Jurkat, Clone E6-1 (cell line): ENCODE measurements at places on chromosomes 1 and 21.

DNA sequence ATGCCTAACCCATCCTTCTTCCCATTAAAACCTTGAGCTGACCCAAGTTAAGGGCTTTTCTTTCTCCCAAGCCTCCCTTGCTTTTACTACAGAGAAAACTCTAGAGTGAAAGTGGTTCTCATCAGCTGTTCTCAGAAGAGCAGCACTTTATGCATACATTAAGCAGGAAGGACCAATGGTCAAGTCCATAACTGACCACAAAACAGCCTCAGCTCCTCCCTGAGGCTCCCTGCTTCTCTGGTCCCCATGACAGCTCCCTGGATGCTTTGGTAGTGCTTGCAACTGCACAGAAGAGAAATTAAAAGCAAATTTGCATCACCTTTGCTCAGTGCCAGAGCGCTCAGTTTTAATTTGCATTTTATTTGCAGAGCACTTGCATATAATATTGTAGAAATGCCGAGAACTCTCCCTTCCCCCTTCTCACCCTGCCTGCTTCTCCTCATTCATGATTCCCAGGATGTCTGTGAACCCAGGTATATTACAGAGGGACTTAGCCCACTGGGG, 56.1 kb downstream of the LMX1A start:
- no peak for DNase-seq

- DNase-seq: no peak
Observed at GRCh38 chr1:145846201-145846612, 777 bp downstream of the NUDT17 start.

DNA sequence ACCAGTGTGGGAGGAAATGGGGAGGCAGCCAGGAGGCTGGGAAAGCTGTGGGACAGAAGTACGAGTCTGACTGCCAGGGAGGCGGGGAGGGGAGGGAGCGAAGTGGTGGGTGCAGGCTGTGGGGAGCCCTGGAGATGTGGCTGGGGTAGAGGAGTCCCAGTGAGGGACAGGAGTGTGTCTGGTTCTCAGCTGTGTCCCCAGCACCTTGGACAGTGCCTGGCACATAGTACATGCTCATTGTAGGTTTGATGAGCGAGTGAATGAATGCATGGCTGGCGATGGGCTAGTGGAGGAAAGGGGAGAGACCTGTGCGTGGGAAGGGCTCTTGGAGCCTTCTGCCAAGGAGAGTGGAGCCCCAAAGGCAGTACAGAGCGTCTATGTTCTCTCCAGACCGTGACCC, 104.1 kb downstream of the SIK1 start:
- no peak for DNase-seq

DNA sequence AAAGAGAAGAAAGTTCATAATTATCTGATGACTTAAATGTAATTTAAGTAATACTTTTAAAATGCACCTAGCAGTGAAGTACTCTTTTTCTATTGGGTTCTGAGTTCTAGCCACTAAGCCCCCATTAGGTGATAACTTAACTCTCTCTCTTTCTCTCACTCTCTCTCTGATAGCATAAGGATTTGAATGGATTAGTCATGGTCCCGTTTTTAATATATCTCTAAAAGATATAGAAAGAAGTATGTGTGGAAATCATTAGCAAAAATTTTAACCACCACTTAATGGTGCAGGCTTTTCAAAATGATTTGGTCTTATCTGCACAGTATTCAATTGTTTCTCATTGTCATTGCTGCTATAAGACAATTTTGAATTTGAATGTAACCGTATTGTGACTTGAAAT, 78.2 kb downstream of the RWDD3 start:
- DNase-seq: no peak

DNA sequence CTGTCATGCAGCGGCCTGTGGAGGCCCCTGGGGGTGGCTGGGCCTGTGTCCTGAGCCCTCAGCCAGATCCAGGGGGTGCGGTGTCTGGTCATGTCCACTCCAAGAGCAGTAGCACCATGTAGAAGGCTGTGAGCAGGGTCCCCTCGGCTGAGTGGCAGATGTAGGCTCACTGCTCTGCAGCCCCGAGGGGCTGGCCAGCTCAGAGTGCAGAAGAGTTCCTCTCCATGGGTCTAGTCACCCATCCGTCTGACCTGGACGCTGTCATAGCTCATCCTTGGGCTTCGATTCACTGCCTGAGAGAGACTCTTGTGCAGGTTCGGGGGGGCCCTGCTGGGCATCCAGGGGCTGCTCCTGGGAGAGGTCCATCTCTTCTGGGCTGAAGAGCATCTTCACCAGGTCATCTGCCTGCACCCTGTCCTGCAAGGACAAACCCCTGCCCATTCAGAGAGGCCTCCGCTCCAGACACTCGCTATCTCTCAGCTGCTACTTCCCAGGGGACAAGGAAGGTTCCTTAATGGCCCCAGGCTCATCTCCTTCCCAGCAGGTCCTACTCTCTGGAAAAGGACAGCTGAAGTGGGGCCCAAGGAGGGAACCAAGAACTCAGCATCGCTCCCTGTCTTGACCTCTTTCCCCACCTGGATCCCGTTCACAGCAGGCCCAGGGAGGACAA, 6.5 kb upstream of the CLDN19 start:
- no peak for DNase-seq

- no peak for DNase-seq
Observed at GRCh38 chr1:28507247-28507645, 1.4 kb downstream of the RCC1 start.

DNA sequence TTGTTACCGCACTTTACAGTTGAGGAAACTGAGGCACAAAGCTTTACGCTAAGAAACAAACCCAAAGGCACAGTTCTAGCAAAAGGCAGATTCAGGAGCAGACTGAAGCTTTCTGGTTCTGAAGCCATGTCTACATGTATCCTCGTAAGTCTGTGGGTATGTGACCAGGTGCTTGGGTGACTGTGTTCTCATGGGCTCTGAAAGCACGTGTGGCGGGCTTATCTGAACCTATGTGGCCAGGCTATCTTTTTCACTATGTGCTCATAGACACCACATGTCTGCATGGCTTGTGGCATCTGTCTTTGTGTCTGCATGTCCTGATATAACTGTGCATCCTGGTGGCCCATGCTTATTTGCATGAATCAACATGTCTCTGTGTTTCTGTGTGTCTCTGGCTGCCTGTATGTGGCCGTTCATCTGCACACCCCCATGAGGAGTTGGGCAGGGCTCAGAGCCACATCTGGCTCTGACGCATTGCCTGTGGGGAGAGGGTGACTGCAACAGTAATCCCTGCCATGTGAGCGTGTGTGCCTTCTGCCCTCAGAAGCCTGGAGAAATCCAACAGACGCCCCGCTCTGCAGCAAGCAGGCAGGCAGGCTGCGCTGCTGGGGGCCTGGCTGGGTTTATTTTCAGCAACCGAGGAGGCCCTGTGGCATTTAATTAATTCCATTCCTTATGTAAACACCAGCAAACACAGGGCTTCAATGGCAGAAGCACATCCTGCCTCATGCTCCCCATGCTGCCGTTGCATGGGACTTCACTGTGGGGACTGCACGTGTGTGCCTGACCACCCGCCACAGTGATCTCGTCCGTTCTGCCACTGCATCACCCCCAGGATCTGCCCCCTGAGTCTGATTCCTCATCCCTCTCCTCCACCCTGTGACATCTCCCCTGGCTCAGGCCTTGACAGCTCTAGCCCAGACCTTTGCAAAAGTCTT, 115.4 kb downstream of the TRABD2B start:
- DNase-seq: no peak

GRCh38 chr1:28577052-28577678, 14.9 kb upstream of the RAB42 start:
- no peak for DNase-seq

DNA sequence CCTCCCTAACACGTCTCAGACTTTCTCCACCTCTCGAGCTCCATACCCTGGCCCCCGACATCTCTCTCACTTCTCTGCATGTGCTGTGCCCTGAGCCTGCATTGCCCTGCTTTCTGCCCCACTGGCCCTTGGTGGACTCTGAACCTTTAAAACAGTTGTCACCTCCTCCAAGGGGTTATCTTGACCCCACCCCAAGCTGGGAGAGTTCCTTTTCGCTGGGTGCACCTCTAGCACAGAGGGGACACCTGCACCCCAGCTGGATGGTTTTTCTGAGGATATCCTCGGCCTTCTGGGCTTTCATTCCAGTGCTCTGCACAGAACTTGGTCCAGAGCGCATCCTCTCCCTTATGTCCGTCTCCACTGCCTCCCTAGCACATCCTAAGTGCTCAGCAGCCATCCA, 4.2 kb upstream of the CDCP2 start:
- no peak for DNase-seq

GRCh38 chr21:46423546-46424038, 35.1 kb upstream of the DIP2A start:
- DNase-seq: peak; percentile 68

DNA sequence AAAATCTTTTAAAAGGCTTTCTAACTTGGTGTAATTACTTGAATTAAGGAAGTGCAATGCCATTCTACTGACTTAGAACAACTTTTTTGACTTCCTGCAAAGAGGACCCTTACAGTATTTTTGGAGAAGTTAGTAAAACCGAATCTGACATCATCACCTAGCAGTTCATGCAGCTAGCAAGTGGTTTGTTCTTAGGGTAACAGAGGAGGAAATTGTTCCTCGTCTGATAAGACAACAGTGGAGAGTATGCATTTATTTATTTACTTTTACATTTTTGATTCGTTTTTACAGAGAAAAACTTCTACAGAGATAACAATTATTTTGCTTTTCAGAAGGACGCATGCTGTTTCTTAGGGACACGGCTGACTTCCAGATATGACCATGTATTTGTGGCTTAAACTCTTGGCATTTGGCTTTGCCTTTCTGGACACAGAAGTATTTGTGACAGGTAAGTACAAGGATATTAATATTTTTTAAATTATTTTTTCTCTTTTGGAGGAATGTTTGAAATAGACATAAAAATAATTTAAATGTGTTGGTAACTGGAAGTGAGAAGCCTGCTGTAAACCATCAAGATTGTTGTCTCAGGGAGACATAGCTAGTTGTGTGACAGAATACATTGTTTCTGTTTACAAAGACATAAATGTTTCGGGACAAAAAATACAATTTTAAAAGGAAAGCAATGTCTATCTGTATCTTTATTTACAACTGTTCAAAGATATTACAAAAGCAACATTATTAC, at the start of gene PTPRC:
Gene PTPRC (plus strand): TSS at position 147 of the 742 bp plus-strand sequence. CDS start 229 bp downstream, at position 376.
- DNase-seq: peak; percentile 92

GRCh38 chr21:45366931-45367401, 38.0 kb upstream of the COL18A1 start:
- DNase-seq: no peak

DNA sequence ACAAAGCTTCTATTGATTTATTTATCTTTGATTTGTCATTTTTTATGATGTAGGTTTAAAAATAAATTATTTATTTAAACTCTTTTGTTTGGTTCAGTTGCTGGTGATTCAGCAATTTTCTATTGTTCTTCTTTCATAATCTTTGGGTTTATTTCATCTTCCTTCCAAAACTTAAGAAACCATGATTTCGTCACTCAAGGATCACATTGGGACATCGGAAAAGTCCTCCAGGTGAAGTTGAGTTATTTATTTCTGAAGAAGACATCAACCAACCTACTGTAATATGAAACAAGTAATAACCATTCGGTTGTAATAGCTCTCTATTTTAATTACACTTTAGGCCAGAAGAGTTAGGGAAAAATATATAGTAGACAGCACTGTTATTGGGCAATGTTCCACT, 23.0 kb upstream of the WLS start:
- no peak for DNase-seq

GRCh38 chr1:81590171-81590570, 210.6 kb upstream of the ADGRL2 start:
- no peak for DNase-seq

DNA sequence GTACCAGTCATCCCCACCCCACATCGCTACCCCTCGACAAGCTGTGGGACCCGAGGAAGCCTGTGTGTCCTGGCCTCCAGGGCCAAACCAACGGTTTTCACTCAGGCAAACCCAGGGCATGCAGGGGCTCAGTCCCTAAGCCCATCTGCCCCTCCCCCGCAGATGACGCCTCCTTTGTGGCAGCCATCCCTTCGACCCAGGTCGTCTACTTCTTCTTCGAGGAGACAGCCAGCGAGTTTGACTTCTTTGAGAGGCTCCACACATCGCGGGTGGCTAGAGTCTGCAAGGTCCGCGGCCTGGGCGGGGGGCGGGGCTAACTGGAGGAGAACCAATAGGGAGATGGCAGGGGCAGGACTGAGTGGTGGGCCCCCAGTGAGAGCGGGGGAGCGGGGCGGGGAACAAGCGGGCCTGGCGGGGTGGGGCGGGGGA, 7.4 kb downstream of the SEMA4A start:
- DNase-seq: no peak

GRCh38 chr1:167455786-167456446, 62.4 kb downstream of the CD247 start:
- DNase-seq: no peak

DNA sequence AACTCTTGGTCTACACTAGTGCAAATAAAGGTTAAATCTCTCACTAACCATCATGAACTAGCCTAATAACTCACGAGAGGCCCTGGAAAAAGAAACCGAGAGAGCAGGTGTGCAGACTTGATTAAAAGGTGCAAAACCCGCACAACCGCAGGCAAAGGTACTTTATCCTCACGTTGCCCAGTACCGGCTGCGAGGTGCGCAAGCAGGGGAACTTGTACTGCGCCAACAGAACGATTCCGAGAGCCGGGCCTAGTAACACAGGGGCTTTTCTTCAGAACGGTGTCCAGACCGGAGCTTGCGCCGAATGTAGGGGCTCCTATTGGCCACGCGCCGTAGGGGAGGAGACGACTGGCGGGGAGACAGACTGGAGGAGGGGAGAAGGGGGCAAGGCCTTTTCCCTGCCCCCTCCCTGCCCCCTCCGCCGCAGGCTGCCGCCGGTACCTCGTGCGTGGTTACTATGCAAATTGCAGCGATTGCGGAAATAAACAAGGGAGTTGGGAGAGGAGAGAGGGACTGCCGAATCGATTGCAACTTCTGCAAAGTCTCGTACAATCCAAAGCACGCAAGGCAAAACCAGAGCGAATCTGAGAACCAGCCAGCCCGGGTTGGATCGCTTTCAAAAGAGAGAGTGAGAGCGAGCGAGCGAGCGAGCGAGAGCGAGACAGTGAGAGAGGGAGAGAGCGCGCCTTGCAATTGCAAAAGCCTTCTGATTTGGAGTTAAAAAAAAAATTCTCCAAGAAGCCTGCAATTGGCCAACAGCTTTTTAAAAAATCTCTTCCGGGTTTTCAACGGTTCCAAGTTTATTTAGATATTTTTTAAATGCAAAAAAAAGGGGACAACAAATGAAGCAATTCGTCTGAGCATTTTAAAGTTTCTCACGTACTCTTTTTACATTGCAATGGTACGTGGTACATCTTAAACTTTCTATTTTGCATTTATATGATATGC, 5.4 kb upstream of the NFIA start:
- DNase-seq: peak; percentile 92
